ENCODE measurements at places on chromosomes 5 and 9.

GRCh38 chr5:59506285-59506877, 387.1 kb downstream of the PDE4D start:
- no peak for DNase-seq

DNA sequence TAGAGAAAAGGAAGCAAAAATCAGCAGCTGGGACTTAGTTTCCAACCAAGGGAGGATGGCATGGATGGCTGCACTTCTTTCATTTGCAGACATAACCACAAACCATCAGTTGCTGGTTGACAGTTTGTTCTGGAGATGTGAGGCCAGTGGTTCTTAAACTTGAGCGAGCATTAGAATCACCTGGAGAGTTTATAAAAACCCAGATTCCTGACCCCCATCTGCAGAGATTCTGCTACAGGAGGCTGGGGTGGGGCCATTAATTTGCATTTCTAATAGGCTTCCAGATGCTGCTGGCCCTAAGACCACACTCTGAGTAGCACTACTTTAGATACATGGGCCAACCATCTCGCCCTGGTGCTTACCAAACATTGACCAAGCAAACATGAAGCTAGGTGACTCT, 60.8 kb downstream of the MARCHF3 start:
- DNase-seq: no peak

GRCh38 chr5:134877159-134877558, 3.0 kb downstream of the TXNDC15 start:
- DNase-seq: no peak

- no peak for DNase-seq
Observed at GRCh38 chr5:42026446-42026845, 101.4 kb downstream of the FBXO4 start.

GRCh38 chr5:73363911-73364730, 84.5 kb downstream of the FOXD1 start:
- DNase-seq: no peak
